ACHN (cell line): ENCODE measurements at places on chromosomes 13 and 19.
A peak's percentile ranks its signal among the peaks of the same experiment; 100 is the strongest.

DNA sequence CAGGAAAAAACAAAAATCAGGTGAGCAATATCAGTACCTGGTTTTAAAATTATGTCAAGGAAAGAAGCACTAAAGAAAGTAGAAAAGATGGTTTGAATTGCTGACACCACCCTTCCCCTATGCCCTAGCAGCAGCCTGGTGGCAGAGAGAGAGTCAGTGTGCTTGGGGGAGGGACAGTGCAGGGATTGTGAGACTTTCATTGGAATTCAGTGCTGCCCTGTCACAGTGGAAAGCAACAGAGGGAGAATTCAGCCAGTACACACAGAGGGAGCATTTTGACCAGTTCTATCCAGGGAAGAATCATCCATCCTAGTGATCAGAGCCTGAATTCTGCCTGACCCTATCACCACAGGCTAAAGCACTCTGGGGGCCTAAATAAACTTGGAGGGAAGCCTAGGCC is 222.4 kb upstream of the PCDH17 start:
- no peak for DNase-seq

GRCh38 chr13:75181906-75182305 is 300.1 kb downstream of the TBC1D4 start:
- peak; percentile 52 for DNase-seq

GRCh38 chr13:98826146-98826545 is 73.7 kb upstream of the SLC15A1 start:
- no peak for DNase-seq

- no peak for DNase-seq
Observed at GRCh38 chr19:55133639-55134444, 15.2 kb downstream of the TNNT1 start.

- peak; percentile 54 for DNase-seq
Observed at GRCh38 chr13:31909864-31910551, 121.6 kb upstream of the FRY start.

DNA sequence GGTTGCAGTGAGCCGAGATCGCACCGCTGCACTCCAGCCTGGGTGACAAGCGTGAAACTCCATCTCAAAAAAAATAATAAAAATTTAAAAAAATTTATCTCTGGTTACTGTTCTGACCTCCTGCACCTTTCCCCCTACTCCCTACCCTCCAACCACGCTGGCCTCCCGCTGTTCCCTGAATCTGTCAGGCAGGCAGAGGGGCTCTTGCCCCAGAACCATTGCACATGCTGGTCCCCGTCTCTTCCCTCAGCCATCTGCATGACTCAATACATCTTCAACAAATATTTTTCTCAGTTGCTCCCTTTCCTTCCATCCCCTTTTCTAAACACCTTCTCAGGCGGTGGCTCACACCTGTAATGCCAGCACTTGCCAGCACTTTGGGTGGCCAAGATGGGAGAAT is 1.1 kb upstream of the FAM187B start:
- DNase-seq, result no peak

- no peak for DNase-seq
Observed at GRCh38 chr13:73825143-73825542, 309.1 kb downstream of the KLF12 start.

DNA sequence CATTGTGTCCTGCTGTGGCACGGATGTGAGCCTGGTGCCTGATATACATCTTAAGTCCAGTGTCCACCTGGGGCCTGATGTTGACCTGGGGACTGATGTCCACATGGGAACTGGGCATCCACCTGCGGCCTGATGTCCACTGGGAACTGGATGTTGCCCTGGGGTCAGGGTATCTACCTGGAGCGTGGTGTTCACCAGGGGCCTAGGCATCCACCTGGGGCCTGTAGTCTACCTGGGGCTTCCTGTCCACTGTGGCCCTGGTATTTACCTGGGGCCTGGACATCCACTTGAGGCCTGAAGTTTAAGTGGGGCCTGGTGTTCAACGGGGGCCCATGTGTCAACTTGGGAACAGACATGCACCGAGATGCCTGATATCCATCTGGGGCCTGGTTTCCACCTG is 11.9 kb downstream of the SACS start:
- no peak for DNase-seq

GRCh38 chr19:38836983-38837626 is 5.5 kb upstream of the ECH1 start:
- no peak for DNase-seq

GRCh38 chr13:28273919-28274318 is 135.6 kb downstream of the PAN3 start:
- no peak for DNase-seq

- DNase-seq, result no peak
Observed at GRCh38 chr13:35876601-35877000, 254.6 kb downstream of the DCLK1 start.

DNA sequence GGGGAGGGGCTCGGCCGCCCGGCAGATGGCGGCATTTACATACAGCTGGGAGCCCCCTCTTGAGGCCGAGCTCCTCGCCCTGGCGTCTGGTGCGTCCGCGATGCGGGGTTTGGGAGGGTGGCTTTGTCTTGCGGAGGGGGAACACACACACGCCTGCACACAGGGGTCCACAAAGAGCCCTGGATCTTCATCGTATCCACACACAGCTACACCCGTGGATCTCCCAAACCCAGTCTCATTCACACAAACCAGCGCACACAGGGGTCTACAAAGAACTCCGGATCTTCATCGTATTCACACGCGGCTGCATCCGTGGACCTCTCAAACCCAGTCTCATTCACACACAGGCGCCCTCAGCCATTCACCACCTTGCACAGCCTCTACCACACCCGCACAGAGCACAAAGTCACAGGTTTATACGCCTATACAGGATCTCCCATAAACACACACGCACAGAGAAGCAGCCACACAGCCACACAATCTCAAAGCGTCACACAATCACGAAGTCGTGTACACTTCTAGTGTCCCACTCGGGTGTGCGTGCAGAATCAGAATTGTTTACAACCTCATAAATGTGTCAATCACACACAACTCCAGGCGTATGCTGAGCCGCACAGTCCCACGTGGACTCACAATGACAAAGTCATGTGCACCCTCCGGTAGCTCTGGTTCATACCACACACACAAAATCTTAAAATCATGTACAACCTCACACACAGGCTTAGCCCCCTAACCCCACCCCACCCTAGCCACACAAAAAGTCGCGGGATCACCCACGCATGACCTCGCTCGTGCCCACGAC is 550 bp upstream of the DLL3 start:
- peak; percentile 46 for DNase-seq

DNA sequence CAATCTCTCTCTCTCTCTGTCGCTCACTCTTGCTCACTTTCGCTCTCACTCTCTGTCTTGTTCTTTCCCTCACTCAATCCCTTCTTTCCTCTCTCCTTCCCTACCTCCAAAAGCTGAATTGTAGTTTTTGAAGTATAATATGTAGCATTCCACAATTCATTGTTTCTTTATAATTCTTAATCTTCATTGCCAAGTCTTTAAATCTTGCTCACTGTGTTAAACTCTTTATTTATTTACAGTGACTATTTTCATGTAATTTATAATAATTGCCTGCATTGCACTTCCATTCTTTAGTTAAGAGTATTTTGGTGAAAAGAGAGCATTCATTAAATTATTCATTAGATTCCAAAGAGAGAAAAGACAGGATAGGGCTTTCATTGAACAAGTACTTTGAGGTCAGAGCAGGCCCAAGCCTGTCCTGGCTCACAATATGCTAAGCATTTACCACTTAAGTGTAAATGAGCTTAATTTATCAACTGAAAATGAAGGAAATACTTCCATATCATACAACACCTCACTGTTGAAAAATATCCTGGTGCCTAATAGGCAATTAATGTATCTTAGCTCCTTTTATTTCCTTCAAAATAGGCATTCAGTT is 257.4 kb upstream of the SLITRK1 start:
- DNase-seq, result no peak

- DNase-seq, result no peak
Observed at GRCh38 chr19:1239420-1239795, 1.6 kb upstream of the CBARP start.

GRCh38 chr13:92716749-92717148 is 509.9 kb upstream of the GPC6 start:
- peak; percentile 39 for DNase-seq

GRCh38 chr13:47437406-47437805 is 540.6 kb upstream of the HTR2A start:
- DNase-seq, result no peak
